Kidney glomerular epithelial cell (primary cell): ENCODE measurements at places on chromosomes 3 and 15.

DNA sequence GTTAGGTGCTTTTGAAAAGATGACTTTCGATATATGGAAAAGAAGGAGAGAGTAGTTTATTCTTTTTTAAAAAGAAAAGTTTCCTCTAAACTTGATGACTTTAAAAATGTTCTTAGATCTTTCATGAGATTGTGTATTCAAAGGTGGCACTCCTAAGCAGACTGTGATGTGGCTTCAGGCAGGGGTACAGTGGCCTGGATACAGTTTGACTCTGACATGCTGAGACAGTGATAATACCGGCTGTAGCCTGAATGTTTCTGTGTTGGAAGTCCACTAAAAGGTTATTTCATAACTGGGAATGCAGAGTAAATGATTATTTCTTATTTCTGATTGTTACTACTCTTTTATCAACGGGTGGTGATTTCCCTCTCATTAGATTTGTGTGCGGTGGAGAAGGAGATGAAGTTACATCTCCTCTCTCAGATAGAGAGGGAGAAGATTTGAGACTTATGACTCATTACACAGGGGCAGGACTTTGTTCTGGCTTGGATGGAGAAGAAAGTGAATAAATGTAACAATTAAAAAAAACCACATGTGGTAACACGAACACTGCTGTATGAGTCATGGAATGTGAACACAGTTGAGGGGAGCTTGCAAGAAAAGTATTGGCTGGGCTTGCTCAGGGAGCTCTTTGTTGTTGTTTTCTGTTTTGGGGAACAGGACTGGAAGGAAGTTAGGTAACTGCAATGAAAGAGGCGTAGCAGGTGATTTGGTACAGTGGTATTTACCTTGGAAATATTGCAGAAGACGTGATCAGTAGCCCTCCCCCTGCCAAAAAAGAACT, 21.6 kb downstream of the SPTSSB start:
- peak; percentile 84 for DNase-seq

GRCh38 chr3:54895613-54896012, 32.2 kb downstream of the LRTM1 start:
- DNase-seq, result no peak

DNA sequence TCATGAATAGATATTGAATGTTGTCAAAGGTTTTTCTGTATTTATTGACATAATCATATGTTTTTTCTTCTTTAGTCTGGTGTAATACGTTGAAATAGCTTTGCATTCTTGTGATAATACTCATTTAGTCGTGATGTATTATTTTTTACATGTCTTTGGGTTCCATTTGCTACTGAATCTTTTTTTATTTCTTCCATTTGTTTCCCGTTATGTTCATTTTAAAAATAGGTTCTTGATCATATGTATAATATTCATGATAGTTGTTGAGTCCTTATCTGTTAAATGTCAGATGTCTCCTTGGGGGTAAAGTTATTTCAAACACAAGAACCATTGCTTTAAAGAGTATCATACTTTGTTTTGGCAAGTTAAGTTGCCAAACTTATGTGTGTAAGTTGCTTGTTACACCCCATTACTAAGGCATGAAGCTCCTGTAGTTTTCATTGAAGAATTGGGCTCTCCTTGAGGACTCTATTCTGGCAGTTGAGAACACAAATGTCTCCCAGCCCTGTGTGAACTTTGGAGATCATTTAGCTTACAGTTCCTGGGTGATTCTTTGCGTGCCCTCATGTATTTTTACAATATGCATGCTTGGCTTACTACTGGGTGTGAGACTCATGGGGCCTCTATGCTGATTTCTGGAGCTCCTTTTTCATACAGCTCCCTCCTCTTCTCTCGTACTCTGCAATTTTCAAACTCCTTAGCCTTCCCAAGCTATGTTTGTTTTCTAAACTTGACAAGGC, 8.3 kb downstream of the AKAP13 start:
- DNase-seq, result no peak

DNA sequence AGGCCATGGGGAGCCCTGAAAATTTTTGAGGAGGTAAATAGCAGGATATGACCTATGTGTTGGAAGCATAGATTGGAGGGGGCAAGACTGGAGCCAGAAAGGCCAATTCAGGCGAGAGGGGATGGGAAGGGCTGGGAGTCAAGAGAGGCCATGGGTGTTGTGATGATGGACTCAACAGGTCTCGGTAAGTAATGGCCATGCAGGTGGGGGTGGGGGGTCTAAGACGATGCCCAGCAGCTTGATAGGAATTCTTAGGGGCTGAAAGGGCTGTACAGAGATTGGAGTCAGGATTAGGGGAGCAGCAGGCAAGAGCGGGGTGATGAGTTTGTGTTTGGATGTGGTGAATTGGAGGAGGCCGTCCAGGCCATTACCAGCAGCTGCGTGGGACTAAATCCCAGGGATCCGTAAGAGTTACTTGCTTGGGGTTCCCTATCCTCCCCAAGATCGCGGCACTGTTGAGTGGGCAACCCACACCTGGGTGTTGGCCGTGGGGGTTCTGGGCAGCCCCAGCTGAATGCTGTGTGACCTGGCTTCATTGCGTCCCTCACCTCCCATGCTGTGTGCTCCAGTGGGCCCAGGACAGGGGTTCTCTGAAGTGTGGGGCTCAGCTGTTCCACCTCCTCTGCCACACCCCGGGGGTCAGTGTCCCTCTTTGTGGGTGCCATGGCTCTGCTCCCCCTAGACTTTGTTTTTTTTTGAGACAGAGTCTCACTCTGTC, 41.8 kb upstream of the CHRNB4 start:
- DNase-seq, result no peak

DNA sequence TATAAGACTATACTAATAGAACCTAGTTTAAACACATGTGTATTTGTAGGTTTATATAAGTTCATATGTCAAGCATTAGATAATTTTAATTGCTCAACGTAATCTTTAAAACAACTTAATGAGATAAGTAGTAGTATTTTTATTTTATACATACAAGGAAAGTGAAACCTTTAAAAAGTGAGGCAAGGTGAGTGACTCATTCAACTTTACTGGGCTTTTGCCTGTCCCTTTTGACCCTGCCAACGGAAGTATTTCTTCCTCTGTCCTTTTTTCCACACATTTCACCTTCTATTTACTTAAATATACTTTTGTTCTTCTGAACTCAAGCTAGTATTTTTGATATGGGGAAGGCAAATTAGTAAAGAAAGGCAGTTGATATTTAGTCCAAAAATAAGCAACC, 78.5 kb downstream of the KBTBD8 start:
- DNase-seq, result peak; percentile 11

DNA sequence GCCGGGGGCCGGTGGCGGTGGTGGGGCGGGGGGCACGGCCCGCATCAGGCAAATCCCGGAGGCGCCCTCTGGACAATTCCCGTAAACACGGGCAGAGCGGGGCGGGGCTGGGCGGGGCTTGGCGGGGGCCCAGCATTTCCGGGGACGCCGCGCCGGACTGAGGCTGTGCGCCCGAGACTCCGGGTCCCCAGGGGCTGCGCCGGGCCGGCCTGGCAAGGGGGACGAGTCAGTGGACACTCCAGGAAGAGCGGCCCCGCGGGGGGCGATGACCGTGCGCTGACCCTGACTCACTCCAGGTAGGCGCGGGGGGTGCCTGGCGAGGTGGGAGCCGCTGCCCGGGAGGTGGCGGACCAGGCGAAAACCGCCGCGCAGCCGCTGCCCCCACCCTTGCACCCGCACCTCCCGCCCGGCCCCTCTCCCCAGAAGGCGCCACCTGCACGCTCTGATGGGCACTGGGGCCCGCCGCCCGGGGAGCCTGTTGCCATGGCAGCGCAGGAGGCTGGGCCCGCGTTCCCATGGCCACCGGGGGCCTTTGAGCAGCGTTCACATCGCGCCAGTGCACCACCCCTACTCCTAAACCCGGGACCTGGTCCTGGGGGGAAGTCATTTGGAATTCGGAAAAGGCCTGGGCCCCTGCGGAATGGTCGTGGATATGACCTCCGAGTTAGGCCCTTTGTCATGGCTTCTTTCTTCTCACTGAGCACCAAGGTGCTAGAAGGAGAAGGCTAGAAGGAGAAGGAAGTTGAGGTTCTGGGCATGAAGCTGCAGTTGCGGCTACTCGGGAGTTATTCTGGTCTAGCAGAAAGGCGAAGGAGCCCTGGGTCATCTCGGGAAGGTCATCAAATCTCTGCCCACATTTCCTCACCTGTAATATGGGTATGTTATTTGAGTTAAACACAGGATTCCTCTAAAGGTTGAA, 16.1 kb upstream of the SEMA4B start:
- peak; percentile 69 for DNase-seq

GRCh38 chr3:114428044-114428595, 134.3 kb downstream of the TIGIT start:
- no peak for DNase-seq

DNA sequence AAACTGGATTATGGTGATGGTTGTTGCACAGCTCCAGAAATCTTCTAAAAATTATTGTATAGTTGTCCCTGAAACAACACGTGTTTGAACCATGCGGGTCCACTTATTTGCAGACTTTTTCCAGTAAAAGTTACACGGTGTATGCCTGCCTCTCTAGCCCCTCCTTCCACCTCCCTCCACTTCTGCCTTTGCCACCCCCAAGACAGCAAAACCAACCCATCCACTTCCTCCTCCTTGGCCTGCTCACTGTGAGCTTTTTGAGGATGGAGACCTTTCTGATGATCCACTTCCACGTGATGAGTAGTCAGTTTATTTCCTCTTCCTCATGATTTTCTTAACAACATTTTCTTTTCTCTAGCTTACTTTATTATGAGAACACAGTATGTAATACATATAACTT, 5.4 kb downstream of the CYFIP1 start:
- no peak for DNase-seq

- DNase-seq, result no peak
These were observed 127.7 kb downstream of the SV2B start for GRCh38 chr15:91227766-91228165.

GRCh38 chr3:114308830-114309229, 15.0 kb downstream of the TIGIT start:
- DNase-seq, result no peak

- DNase-seq, result peak; percentile 32
These were observed 6.7 kb upstream of the ACSBG1 start for GRCh38 chr15:78241017-78241416.

DNA sequence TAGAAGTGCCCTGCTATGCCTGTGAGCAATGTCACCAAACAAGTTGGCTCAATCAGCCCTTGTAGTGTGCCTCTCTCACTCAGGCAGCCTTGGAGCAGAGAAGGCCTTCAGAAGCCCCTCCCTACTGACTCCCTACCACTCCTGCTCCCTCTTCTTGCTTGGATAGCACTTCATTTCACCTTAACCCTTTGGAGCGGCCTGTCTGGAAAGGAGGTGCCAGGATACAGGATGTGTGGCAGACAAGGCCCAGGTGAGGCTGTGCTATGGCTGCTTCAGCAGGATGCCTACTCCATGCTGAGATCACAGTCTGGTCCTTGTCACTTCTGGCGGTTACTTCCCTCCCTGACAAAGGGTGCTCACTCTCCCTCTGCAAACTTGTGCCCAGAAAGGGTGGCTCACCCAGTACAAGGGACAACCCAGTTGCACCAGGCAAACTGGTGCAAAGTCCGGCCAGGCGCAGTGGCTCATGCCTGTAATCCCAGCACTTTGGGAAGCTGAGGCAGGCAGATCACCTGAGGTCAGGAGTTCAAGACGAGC, 1.1 kb downstream of the MON1A start:
- DNase-seq, result no peak

GRCh38 chr3:147919496-147919895, 510.3 kb downstream of the ZIC1 start:
- DNase-seq, result no peak

GRCh38 chr3:72816862-72817355, 31.3 kb downstream of the SHQ1 start:
- DNase-seq, result no peak

- peak; percentile 81 for DNase-seq
These were observed 227.3 kb downstream of the FOXP1 start for GRCh38 chr3:71356265-71356664.

DNA sequence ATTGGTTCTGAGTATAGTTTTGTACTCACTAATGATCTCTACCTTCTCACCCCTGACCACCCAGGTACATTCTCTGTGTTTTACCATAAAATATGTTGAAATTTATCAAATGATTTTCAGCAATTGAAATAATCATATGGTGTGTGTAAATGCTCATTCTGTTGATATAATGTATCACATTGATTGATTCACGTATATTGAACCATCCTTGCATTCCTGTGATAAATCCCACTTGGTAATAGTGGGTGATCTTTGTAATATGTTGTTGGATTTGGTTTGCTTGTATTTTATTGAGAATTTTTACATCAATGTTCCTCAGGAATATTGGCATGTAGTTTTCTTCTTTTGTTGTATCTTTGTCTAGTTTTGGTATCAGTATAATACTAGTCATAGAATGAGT, 1497.6 kb downstream of the OTOL1 start:
- DNase-seq, result no peak

GRCh38 chr3:10002951-10003350, 16.3 kb upstream of the EMC3 start:
- DNase-seq, result no peak

GRCh38 chr3:29279806-29280205, 1.1 kb upstream of the RBMS3 start:
- DNase-seq, result peak; percentile 14

DNA sequence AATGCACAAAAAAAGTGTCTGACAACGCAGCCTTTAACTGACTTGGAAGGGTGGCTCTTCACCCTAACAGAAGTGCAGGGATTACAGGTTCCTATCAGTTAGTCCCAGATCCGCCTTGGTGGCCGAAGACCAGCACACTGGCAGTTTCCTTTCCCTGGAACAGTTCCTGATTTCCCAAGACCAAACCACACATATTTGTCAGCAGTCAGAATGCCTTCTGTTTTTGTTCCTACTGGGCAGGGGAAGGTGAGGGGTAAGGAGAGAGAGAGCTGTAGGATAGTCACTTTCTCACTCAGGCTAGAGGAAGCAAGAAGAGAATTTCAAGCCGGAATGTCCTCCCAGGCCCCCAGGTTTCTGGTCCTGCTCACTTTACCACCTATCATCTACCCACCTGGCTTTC, 9.2 kb downstream of the CXCR6 start:
- DNase-seq, result no peak

GRCh38 chr15:90001062-90001682, at the start of gene ZNF710:
Gene ZNF710, plus strand, starts transcription at chr15:90001324. Its CDS starts 65,814 bp downstream, at chr15:90067138.
- peak; percentile 55 for DNase-seq

GRCh38 chr15:45495588-45495987, 27.0 kb downstream of the SLC30A4 start:
- DNase-seq, result no peak

DNA sequence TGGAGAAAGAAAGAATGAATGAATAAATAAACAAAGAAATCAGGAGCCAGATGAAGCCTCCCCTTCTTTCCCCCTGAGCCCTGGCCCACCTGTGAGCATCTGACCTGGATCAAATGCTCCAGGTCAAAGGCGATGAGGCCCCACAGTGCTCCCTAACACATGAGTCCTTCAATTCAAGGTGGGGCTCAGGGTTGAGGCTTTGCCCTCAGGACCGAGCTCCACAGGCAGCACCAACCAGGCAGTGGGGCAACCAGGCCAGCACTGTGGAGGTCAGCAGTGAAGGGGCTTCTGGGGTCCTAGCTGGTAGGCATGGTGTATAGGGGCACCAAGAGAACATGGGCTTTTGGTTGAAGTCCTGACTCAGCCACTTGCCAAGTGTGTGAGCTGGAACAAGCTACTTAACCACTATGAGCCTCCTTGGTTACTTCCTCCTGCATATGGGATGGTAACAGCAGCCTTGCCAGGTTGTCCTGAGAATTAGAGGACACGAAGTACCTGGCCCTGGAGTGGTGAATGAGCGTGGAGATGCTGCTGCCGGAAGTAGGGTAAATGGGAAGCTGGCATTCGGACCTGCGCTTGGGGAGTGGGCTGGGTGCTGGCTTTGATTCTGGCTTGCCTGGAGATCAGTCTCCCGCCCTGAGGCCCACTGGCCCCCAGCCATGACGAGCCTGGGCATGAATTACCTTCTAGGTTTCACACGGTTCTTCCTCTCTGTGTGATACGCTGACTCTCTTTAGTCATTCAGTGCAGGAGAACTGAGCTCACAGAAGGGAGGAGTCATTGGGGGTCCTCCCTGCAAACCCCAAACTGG, 10.0 kb upstream of the PAQR5 start:
- no peak for DNase-seq
